ENCODE measurements at places on chromosomes 2 and 18.

GRCh38 chr2:46015671-46016070 lies 281.5 kb upstream of the EPAS1 start:
- H3K27ac ChIP-seq = no peak overlapping the region
- no peak for DNase-seq

DNA sequence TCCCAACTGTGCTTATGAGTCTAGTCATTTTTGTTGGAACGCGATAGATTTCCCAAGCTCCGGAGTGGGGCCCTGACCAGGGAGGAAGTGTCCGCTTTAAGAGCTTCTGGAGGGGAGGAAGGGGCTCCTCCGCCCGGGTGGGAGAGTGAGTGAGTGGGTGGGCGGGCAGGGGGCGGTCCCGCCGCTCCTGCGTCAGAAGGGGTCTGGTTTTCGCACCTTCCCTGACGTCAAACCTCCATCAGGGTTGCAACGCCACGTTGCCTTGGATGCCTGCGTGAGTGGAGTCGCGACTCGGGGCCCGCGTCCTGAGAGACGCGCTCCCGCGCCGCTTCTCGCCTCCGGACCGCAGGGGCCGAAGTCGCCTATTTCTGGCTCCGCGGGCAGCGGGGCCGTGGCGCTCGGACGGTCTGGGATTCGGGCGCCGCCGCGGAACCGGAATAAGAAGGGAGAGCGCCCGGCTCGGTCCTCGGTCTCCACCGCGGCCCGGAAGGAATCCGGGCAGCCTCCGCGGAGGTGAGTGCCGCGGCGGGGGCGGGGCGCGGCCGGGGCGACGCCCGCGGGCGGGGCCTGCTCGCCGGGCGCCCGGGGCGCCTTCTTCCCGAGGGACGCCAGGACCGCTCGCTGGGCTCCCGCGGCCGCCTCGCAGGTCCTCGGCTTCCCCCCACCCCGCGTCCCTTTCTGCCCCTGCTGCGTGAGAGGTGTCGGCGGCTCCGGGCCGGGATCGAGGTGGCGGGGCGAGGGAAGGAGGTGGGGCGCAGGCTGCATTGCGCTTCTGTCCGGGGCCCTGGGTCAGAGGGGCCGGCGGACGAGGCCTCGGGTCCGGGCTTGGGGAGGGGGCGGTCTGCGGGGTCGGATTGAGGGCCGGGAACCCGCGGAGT lies at the start of gene ZDBF2:
TSS of gene ZDBF2 (plus strand) at position 230 of the 878 bp plus-strand sequence. CDS start 7,187 bp downstream, outside the sequence.
- H3K36me3 ChIP-seq = no peaks in the 10 kb centered on the region
- DNase-seq = peak; percentile 66
- peak within 1 kb of the TSS; percentile 49 for H3K4me3 ChIP-seq
- peaks cover 19% of the 10 kb centered on the region for H3K27me3 ChIP-seq
- H3K27ac ChIP-seq = no peak within 1 kb of the TSS
- H3K4me1 ChIP-seq = peaks cover 7% of the 10 kb centered on the region

- peaks cover 6% of the 10 kb centered on the region for H3K36me3 ChIP-seq
- no peak overlapping the region for H3K27ac ChIP-seq
- peaks cover 18% of the 10 kb centered on the region for H3K4me1 ChIP-seq
These were observed 2.0 kb downstream of the OTOS start for GRCh38 chr2:240138254-240138984.

DNA sequence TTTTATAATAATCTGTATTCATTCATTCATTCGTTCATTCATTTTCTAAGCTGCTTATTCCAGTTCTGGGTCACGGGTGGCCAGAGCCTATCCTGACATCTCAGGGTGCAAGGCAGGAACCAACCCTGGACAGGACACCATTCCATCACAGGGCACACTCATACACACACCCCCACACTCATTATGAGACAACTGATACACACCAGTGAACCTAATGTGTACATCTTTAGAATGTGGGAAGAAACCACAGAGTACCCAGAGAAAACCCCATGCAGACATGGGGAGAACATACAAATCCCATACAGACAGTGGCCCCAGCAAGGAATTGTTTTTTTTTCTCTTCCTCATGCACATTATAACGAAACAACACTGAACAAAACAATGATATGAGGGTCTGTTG lies 54.7 kb downstream of the RTN4 start:
- no peak for DNase-seq
- no peak overlapping the region for H3K4me3 ChIP-seq
- H3K27ac ChIP-seq = no peak overlapping the region
- H3K27me3 ChIP-seq = no peaks in the 10 kb centered on the region
- H3K36me3 ChIP-seq = no peaks in the 10 kb centered on the region

- DNase-seq = no peak
- no peaks in the 10 kb centered on the region for H3K27me3 ChIP-seq
- H3K4me3 ChIP-seq = peak overlapping the region; percentile 6
- peaks cover 39% of the 10 kb centered on the region for H3K4me1 ChIP-seq
- peak overlapping the region; percentile 64 for H3K27ac ChIP-seq
These were observed 45.8 kb downstream of the PTPN2 start for GRCh38 chr18:12838178-12838634.

DNA sequence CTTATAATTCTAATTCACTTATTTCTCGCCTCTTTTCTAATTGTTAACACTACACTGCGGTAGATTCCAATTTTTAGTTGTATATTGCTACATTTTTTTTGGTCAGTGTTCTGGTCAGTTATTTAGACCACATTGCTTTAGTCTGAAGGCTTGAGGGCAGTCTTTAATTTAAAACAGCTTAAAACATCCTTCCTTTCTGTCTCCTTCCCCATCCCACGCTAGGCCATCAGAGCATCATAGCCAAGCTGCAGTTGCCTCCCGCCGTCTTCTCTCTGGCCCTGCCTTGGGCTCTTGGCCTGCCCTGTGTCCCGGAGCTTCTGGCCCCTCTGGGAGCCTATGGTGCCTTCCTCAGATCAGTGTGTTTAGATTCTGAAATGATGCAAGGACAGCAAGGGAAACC lies 52.6 kb upstream of the GLI2 start:
- H3K4me1 ChIP-seq = no peaks in the 10 kb centered on the region
- peaks cover 14% of the 10 kb centered on the region for H3K27me3 ChIP-seq
- no peaks in the 10 kb centered on the region for H3K36me3 ChIP-seq
- no peak overlapping the region for H3K4me3 ChIP-seq
- H3K27ac ChIP-seq = no peak overlapping the region
- no peak for DNase-seq

GRCh38 chr18:22021701-22022100 lies 147.7 kb upstream of the GATA6 start:
- H3K36me3 ChIP-seq = no peaks in the 10 kb centered on the region
- no peaks in the 10 kb centered on the region for H3K27me3 ChIP-seq

DNA sequence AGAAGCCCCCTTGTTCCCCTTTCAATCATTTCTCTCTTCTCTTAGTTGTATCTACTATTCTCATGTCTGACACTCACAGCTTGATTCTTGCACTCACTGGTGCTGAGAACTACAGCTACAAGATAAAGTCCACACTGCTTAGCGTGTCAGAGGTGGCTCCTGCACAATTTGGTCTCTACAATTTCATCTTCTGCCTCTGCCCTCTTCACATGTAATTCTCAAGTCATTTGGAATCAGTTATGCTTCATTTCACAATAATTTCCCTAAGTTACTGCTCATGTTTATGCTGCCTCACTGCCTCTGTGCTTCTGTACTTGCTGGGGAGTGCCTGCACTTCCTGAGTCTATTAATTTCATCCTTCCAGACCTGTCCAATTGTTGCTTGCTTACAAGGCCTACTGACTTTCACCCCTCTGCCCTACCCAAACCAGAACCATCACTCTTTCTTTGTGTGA lies 11.6 kb upstream of the NAB1 start:
- no peak for DNase-seq
- H3K36me3 ChIP-seq = no peaks in the 10 kb centered on the region
- no peak overlapping the region for H3K4me3 ChIP-seq
- H3K27me3 ChIP-seq = no peaks in the 10 kb centered on the region

Data from common myeloid progenitor, CD34-positive (primary cell).